IMR-90 (cell line): ENCODE measurements at places on chromosomes 3 and 15.

- H3K27me3 ChIP-seq, result no peaks in the 10 kb centered on the region
- H3K4me1 ChIP-seq, result no peaks in the 10 kb centered on the region
- no peak overlapping the region for H3K4me3 ChIP-seq
- H3K27ac ChIP-seq, result no peak overlapping the region
Measured at GRCh38 chr3:101244212-101244575, 76.2 kb downstream of the IMPG2 start.

- H3K36me3 ChIP-seq, result no peaks in the 10 kb centered on the region
- no peak overlapping the region for H3K27ac ChIP-seq
- no peak overlapping the region for H3K4me3 ChIP-seq
Measured at GRCh38 chr3:15283702-15284101, 48.7 kb downstream of the SH3BP5 start.

- H3K4me3 ChIP-seq, result no peak overlapping the region
- no peaks in the 10 kb centered on the region for H3K4me1 ChIP-seq
- no peak overlapping the region for H3K27ac ChIP-seq
- no peak for DNase-seq
Measured at GRCh38 chr3:167305340-167305890, 74.7 kb downstream of the ZBBX start.

DNA sequence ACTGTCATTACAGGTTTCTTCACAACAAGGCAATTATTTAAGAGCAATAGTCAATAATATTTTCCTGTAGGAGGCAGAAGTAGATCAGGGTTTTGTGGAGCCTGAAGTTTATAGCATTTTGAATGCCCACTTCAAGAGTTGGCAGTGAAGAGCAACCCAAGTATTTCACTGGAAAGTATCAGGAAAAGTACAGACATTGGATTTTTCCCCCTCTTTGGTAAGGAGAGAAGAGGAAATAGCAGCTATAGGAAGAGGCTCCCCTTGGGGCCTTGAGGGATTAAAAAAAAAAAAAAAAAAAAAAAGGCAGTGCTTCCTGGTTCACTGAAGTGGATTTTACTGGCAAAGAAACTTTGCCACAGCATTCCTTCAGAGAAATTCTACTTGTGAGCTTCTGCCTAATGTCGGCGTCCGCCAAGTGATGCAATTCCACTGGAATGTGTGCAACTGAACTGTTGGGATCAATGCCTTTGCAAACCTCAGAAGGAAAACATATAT, 5.7 kb upstream of the CNTN6 start:
- H3K4me1 ChIP-seq, result no peaks in the 10 kb centered on the region
- H3K27ac ChIP-seq, result no peak overlapping the region
- peak; percentile 52 for DNase-seq
- no peaks in the 10 kb centered on the region for H3K27me3 ChIP-seq
- H3K36me3 ChIP-seq, result no peaks in the 10 kb centered on the region

GRCh38 chr15:57133127-57133968, 214.9 kb downstream of the TCF12 start:
- H3K4me1 ChIP-seq, result peaks cover 2% of the 10 kb centered on the region; the same call in 1 of the 2 replicates
- H3K4me3 ChIP-seq, result no peak overlapping the region
- no peak overlapping the region for H3K27ac ChIP-seq
- peak; percentile 34 for DNase-seq
- no peaks in the 10 kb centered on the region for H3K27me3 ChIP-seq

- no peak overlapping the region for H3K27ac ChIP-seq
- DNase-seq, result no peak
- H3K4me1 ChIP-seq, result no peaks in the 10 kb centered on the region; the same call in 1 of the 2 replicates
- no peaks in the 10 kb centered on the region for H3K36me3 ChIP-seq
- H3K27me3 ChIP-seq, result no peaks in the 10 kb centered on the region
Measured at GRCh38 chr3:177488740-177489139, 291.5 kb upstream of the TBL1XR1 start.

GRCh38 chr3:106750092-106750491, 627.1 kb upstream of the CCDC54 start:
- no peak overlapping the region for H3K27ac ChIP-seq
- H3K27me3 ChIP-seq, result no peaks in the 10 kb centered on the region
- no peaks in the 10 kb centered on the region for H3K36me3 ChIP-seq
- no peak overlapping the region for H3K4me3 ChIP-seq
- DNase-seq, result no peak

- H3K27ac ChIP-seq, result no peak overlapping the region
- no peaks in the 10 kb centered on the region for H3K4me1 ChIP-seq
- H3K4me3 ChIP-seq, result no peak overlapping the region
- no peaks in the 10 kb centered on the region for H3K27me3 ChIP-seq
- no peak for DNase-seq
- H3K36me3 ChIP-seq, result peaks cover 28% of the 10 kb centered on the region
Measured at GRCh38 chr3:132507657-132508056, 89.4 kb upstream of the ACKR4 start.

GRCh38 chr3:114057011-114057347, 442 bp downstream of the QTRT2 start:
- no peak for DNase-seq
- H3K36me3 ChIP-seq, result no peaks in the 10 kb centered on the region
- no peaks in the 10 kb centered on the region for H3K4me1 ChIP-seq
- H3K27me3 ChIP-seq, result no peaks in the 10 kb centered on the region
- peak overlapping the region; percentile 76 for H3K4me3 ChIP-seq

GRCh38 chr3:147538034-147538433, 128.9 kb downstream of the ZIC1 start:
- H3K4me3 ChIP-seq, result no peak overlapping the region
- no peak overlapping the region for H3K27ac ChIP-seq
- H3K4me1 ChIP-seq, result no peaks in the 10 kb centered on the region
- H3K27me3 ChIP-seq, result no peaks in the 10 kb centered on the region
- no peak for DNase-seq

DNA sequence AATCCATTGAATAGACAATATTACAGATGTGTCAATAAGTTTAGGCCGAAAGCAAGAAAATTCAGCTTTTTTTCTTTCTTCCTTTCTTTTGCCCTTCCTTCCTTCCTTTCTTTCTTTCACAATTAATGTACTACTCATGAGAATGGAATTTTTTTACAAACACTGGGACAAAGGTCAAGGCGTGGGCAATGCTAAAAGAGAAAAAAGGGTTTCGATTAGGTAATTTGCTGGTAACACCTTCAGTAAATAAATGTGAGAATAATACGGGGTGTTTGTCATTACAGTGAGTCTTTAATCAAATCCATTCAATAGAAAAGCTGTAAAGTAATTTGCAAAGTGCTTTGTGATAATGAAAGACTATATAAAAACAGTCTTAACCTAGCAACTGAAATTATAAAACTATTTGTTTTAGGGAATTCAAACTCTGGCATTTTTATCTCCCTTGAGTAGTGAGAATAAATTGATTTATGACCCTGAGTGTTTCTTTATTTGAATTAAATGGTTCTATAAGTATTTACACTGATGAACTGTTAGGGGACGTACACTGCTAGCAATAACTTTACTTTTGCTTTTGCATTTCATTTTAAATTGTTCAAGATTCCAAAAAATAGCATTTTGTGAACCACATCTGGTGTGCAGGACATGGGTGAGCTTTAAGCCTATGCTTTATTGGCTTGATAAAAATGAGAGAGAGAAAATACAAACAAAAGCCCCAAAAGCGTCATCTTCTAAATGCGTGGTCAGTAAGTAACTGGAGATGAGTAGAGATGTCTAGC, 104.2 kb upstream of the THRB start:
- H3K27ac ChIP-seq, result no peak overlapping the region
- H3K36me3 ChIP-seq, result no peaks in the 10 kb centered on the region
- H3K27me3 ChIP-seq, result no peaks in the 10 kb centered on the region
- no peaks in the 10 kb centered on the region for H3K4me1 ChIP-seq
- no peak for DNase-seq
